ENCODE measurements at places on chromosomes 2 and 18.
A peak's percentile ranks its signal among the peaks of the same experiment; 100 is the strongest.

GRCh38 chr2:127330753-127331152 lies 36.8 kb upstream of the ERCC3 start:
- no peak for DNase-seq

GRCh38 chr2:68362749-68363148 lies 2.3 kb upstream of the PLEK start:
- no peak for DNase-seq

- DNase-seq: peak; percentile 90
Observed at GRCh38 chr2:96146153-96146880, 1.1 kb upstream of the DUSP2 start.

DNA sequence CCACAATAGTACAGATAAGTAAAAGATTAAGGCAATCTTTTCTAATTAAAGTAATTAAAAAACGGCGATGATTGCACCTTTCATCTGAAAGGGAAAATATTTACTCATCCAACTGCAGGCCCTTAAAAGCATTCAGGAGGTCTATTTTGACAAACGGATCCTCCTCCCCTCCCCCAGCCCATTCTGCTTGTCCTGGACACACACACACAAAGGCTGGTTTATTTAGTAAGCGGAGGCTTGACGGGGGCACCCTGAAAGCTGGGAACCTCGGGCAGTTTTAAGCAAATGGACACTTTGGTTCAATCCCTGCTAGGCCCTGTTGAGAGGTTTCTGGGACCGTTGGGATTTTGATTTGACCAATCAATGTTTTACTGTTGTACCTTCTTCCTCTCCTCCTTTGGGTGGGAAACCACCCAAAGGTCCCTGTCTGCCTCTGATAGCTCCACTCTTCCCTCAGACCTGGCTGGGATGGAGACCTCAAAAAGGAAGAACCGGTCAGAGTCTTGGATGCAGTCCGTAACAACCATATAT lies 135.8 kb upstream of the HAAO start:
- no peak for DNase-seq

DNA sequence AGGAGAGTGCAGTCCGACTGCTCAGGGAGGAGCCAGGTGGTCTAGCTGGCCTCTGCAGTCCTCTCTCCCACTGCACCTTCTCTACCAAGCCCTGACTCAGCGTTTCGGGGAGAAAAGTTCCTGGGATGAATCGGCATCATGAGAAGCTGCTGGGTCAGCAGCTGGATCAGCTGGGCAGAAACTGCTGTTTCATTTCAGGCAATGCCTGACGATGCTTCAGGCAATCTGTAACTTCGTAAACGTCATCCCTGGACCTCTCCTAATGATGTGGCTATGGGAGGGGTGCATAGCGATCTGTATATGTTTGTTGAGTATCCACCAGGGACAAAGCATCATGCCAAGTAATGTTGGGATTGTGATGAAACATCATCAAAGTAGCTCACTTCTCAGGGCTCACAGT lies 20.7 kb downstream of the LIPG start:
- no peak for DNase-seq

DNA sequence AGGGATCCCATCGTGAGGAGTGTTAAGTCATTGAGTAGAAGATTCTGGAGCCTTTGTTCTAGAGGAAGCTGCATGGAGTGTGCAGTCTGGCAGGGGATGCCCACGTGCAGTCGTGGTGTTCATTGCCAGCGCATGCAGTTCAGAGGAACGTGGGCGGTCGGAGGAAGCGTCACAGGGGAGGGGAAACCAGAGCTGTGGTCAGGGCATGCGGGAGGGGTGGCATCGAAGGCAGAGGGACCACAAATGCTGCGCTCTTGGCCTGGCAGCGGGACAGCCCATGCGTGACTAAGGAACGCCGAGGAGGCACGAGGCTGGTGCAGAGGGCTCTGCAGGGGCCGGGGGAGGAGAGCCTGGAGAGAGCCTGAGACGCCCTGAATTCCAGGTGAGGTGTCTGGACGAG lies 141.1 kb downstream of the KLHL29 start:
- DNase-seq: no peak

- no peak for DNase-seq
Observed at GRCh38 chr2:11774600-11774999, 28.2 kb downstream of the LPIN1 start.

- no peak for DNase-seq
Observed at GRCh38 chr2:68767996-68768395, 33.4 kb downstream of the ARHGAP25 start.

- DNase-seq: no peak
Observed at GRCh38 chr2:237907144-237907543, 47.7 kb downstream of the RAMP1 start.

DNA sequence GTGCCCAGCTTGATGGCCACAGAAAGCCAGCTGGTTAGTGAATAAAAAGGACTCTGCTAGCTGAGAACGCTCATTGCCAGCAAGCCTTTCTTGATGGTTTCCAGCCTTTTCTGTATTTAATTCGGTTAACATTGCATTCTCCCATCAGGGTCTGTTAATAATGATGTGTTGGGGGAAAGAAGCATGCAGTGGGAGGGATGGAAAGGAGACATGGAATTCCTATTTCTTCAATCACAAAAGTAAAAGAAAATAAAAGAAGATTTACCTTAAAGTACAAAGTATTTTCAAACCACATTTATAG lies 141.9 kb upstream of the RBBP8 start:
- no peak for DNase-seq

GRCh38 chr2:212384027-212384426 lies 154.6 kb downstream of the ERBB4 start:
- DNase-seq: no peak

GRCh38 chr2:45345331-45346234 lies 265.5 kb downstream of the SRBD1 start:
- no peak for DNase-seq

- no peak for DNase-seq
Observed at GRCh38 chr2:72033636-72034035, 114.0 kb downstream of the CYP26B1 start.

- no peak for DNase-seq
Observed at GRCh38 chr2:160372585-160372984, 121.0 kb downstream of the RBMS1 start.

- peak; percentile 98 for DNase-seq
Observed at GRCh38 chr2:106193977-106194778, at the start of gene UXS1. Gene UXS1 (minus strand): TSS chr2:106194301. CDS start chr2:106194241, 60 bp downstream.

GRCh38 chr2:229273723-229274338 lies 2.7 kb upstream of the PID1 start:
- peak; percentile 1 for DNase-seq

GRCh38 chr2:42256505-42256904 lies 87.4 kb downstream of the EML4 start:
- peak; percentile 45 for DNase-seq

- DNase-seq: no peak
Observed at GRCh38 chr2:74873678-74874640, 40.0 kb downstream of the HK2 start.

DNA sequence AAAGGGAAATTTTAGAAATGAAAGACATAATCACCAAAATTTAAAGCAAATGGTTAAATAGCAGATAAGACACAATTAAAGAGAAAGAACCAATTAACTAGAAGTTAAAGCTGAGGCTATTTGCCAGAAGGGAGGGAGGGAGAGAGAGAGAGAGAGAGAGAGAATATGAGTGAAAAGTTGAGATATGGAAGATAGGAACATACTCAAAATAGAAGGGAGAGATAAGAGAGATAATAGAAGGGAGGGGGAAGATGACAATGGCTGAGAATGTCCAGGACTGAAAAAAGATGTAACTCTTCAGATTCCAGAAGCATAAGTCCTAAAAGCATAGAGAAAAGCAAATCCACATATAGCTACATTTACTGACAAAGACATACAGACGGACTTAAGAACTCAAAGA lies 17.1 kb upstream of the AAK1 start:
- no peak for DNase-seq

GRCh38 chr2:176637142-176637485 lies 367.9 kb downstream of the MTX2 start:
- no peak for DNase-seq

DNA sequence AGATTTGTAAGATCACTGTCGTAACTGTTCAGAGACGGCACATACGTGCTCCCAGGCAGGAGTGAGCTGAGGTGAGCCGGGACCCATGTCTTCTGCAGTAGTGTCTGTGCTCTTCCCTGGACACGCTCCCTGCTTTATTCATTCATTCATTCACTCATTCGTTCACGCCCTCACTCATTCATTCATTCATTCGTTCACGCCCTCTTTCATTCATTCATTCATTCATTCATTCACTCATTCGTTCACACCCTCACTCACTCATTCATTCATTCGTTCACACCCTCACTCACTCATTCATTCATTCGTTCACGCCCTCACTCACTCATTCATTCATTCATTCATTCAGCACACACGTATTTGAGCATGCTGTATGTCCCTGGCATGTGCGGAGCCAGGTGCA lies 207.0 kb downstream of the GLI2 start:
- no peak for DNase-seq

DNA sequence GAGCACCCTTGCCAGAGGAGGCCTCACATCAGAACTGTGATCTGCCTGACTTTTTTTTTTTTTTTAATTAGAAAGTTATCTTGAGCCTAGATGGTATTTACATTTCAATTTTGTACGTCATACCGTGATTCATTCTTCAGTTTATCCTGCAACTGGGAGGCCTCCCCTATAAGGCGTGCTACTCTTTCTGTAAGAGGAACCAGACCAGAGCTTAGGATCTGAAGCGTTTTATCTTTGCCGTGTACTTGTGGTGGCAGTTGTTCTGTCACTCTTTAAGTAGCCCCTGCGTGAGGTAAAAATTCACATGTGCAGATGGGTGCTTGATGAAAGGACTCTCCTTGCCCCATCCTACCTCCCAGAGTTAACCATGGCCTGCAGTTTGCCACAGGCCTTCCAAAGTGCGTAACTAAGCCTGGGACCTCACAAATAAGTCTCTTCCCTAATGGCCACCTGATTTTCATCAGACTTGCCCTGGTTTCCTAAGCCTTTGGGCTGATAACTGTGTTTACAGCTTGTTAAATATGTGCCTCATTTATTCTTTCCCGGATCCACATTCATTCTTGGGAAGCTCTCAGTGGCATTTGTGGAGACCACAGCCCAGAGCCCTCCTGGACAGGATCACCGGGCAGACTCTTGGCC lies 96.0 kb downstream of the MTCL1 start:
- no peak for DNase-seq

- DNase-seq: no peak
Observed at GRCh38 chr2:86044045-86044444, 61.6 kb downstream of the POLR1A start.

- DNase-seq: no peak
Observed at GRCh38 chr2:236215196-236215595, 47.0 kb upstream of the GBX2 start.

- DNase-seq: no peak
Observed at GRCh38 chr2:151902829-151903228, 74.6 kb upstream of the ARL5A start.

DNA sequence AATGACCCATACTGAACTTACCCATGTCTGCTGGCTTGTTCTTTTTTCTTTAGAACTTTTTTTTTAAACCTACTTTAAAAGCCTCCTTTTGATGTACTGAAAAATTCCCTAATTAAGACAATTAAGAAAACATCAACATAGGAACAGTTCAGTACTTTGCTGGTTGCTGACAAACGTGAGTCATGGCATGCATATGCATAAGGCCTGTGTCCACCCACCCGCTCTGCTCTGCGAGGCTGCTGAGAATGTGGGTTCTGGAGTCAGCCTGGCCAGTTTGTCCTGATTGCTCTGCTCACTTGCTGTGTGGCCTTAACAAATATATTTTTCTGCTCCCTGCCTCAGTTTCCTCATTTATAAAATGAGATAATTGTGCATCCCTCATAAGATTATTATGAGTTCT lies 27.3 kb downstream of the LAMA3 start:
- no peak for DNase-seq

- DNase-seq: no peak
Observed at GRCh38 chr2:211144974-211145665, 588.7 kb downstream of the CPS1 start.

DNA sequence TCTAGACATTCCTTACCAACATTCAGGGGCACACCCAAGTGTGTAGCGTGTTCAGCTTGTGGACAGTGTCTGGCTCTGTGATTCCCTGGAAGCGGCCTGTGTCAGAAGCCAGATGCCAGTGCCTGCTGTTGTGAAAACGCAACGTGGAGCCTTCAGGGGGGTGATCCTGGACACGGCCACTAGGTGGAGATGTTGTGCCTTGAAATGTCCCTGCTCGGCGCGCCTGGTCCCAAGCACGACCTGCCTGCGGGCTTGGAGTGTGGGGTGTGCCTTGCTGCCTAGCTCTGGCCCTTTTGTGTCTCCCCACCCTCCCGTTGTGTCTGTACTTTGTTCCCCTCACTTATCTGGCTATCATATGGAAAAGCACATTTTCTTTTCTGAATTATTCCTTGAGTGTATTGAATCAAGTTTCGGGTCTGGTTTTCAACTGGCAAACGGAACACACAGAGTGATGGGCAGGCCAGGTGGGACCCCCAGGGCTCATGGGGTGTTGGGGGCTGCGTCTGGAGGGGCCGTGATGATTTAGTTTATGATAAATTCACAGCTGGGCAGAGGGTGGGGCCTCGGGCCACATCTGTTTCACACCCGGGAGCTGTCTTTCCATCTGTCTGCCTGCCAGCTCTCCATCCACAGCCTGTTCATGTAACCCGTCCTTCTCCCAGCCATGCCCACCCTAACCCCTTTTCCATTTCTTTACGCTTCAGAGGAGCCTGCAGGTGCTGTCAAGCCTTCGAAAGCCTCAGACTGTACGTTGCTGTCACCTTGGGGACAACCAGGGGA lies 95.5 kb downstream of the DYSF start:
- DNase-seq: peak; percentile 61

DNA sequence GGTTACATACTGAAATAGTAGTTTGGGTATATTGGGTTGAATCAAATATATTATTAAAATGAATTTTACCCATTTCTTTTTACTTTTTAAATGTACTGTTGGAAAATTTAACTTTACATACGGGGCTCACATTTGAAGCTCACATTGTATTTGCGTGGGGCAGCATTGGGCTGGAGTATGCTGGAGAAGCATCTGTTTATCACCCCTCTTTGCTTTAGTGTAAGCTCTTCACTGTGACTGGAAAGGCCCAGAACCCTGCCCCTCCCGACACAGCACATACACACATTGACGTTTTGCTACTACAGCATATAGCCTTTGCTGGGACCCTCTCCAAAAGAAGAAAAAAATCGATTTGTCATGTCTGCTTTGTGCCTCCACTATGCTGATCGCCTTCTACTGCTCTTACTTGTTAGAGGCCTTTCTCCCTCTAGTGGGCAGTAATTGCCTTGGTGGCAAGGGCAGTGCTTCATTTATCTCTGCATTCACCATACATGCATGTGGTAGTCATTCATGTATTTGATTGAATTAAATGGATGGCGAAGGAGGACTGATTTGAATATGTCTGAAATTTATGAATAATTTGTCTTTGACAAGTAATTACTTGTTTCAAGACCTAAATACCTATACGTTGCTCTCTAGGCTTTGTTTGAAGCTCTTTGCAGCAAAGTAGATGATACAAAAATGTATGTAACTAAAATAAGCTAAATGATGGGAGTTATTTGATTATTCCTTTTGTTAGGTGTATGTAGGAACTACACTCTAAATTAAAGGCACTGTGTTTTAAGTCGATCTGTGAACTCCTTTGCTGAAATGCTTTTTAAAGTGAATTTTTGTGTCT lies 37.4 kb downstream of the VAPA start:
- DNase-seq: peak; percentile 40

- peak; percentile 4 for DNase-seq
Observed at GRCh38 chr2:120552800-120553481, 182.7 kb upstream of the GLI2 start.

Measured in CD4-positive, alpha-beta T cell treated with Interferon alpha-2 for 1 hour (primary cell).